ENCODE measurements at places on chromosomes 5 and 9.

DNA sequence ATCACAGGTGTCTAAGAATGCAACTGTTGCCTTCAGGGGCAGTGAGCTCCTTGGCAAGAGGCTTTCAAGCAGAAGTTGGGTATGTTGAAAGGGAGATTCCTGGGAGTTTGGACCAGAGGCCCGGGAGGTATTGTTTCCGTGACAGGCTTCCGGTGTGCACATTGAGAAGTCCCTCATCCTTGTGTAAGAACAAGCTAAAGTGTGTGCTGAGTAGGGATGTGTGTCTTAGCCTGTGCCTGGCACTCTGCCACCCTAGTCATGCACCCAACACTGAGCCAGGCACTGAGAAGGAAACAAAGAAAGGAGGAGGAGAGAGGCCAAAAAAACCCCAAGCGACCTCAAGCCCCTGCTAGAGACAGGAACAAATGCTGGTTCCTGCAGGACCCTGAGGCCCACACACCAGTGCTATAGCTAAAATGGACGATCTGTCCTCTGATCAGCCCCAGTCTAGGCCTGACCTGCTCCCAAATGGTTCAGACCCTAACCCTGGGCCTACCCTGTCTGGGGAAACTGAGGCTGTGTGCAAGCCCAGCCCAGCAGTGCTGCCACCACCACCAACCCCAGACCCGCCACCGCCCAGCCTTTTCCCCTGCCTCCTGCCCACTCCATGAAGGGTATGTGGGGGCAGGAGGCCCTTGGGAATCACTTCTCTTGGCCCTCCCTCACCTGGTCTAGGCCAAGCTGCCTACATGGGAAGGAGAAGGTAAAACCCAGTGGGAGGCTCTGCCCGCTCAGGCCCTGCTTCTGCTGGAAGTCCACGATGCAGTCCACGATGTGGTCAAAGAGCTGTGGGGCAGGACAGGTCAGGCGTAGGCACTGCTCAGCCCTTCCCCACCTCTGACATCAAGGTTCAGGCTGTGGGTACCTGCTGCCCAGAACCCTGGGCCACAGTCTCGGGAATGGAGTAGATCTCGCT, 12.6 kb downstream of the HK3 start:
- no peak for DNase-seq

DNA sequence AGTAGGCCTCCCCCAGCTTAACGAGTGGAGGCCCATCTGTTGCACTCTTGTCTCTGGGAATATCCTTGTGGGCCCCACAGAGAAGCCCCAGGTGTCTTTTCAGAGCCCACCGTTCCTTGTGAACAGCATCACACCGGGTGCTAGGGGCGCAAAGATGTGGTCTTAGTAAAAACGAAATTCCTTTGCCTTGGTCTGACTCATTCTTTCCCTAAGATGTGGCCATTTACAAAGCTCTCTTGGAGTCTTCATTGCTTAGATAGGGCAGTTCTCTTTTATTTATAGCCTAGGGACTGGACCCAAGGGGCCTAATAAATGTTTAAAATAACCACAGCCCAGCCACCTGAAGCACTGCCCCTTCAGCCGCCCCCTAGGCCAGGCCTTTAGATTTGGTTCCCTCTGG, 52.8 kb upstream of the RPL26L1 start:
- no peak for DNase-seq

DNA sequence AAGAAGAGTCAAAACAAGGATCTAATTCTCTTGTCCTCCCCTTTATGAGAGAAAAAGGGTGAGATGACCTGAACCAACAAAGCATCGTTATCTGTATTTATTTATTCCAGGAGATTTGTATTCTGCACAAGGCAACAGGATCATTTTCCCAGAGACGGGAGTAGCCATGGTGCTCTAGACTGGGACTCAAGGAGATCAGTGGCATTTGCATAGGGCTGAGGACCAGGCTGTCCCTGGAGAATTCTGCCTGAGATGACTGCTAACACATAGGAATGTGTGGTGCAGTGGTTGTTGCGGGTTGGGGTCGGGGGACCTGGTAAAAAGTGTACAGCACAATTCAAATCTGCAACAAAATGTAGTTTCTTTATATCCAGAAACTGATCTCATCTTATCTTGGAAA, 22.3 kb upstream of the ZNF474 start:
- DNase-seq = no peak

GRCh38 chr5:111691914-111692313, 65.1 kb downstream of the NREP start:
- no peak for DNase-seq

- no peak for DNase-seq
Observed at GRCh38 chr5:151456321-151456940, 9.0 kb downstream of the SLC36A1 start.

DNA sequence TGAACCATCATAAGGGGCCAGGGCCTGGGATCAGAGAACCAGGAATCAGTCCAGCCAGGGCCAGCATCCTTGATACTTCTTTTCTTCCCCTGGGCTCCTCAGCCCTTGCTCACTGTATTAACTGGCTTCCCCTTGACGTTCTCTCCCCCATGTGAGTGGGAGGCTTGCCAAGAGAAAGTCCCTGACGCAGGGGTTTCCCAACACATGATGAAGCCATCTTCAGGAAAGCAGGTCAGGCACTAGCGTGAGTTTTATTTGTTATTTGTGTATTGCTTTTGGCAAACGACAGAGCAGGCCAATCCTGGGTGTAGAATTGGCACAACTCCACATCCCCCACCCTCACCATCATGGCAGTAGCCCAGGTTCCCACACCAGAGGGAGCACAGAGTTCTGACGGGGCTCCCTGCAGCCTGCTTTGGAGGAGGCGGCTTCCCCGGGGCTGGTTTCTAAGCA, 165.5 kb upstream of the NFIL3 start:
- DNase-seq = no peak

DNA sequence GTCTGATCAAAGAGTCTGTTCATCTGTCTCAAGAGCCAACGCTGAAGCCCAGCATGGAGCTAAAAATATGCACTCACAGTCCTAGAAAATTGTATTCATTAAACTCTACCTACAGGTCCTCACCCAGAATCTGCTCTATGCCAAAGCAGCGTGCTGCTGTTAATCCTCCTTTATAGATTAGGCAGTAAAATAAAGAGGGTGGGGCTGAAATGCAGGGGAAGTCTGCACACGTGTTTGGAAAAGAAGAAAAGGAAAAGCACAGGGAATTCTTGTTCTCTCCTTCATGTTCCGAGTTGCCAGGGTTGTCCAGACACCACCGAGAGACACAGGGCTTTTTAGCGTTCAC, 121.4 kb upstream of the TMEM161B start:
- no peak for DNase-seq

DNA sequence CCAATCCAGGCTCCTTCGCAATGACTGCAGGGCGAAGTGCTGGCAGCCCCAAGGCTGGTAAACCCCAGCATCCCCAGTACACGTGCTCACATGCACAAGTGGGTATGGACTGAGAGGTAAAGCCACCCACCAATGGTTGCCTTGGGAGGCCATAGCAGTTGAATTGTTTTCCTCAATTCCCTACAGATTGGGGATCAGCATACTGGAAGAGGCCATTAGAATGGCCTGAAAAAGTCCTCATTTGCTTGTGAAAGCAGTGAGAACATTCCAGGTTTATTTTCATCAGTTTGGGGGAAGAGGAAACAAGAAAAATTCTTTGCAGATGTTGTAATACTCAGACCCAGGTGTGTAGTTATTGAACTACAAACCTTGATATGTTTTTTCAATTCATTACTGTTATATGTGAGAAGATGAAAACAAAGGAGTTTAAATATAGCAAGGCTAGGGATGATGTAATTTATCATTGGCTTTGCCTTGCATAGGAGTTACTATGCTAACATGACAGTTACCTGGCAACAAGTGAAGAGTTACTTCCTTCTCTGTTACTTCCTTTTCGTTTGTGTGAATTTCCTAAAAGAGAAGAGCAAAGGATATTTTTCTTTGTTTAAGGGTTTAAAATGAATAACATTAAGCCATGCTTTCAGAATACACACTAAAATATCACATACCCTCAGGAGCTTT, 36.4 kb downstream of the MTMR12 start:
- no peak for DNase-seq

GRCh38 chr5:122163121-122164069, 34.0 kb downstream of the ZNF474 start:
- peak; percentile 73 for DNase-seq

DNA sequence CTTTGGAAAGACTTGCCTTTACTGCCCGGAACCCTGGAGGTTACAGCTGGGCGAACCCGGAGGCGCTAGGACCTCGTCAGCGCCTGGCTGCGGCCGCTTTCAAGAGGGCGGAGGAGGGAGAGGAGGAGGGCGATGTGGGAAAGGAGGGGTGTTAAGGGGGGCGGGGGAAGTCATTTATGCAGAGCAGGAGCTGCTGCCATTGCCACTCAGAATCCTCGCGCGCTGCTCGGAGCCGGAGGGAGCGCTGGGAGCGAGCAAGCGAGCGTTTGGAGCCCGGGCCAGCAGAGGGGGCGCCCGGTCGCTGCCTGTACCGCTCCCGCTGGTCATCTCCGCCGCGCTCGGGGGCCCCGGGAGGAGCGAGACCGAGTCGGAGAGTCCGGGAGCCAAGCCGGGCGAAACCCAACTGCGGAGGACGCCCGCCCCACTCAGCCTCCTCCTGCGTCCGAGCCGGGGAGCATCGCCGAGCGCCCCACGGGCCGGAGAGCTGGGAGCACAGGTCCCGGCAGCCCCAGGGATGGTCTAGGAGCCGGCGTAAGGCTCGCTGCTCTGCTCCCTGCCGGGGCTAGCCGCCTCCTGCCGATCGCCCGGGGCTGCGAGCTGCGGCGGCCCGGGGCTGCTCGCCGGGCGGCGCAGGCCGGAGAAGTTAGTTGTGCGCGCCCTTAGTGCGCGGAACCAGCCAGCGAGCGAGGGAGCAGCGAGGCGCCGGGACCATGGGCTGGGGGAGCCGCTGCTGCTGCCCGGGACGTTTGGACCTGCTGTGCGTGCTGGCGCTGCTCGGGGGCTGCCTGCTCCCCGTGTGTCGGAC, at the start of gene PCSK5:
PCSK5 (plus strand) TSS at position 202 of the 805 bp plus-strand sequence; CDS start at position 711, 509 bp downstream.
- DNase-seq = peak; percentile 71

GRCh38 chr9:99172124-99173091, 49.3 kb downstream of the ALG2 start:
- DNase-seq = no peak

- no peak for DNase-seq
Observed at GRCh38 chr9:77391834-77392233, 214.5 kb downstream of the VPS13A start.

GRCh38 chr9:136787690-136788400, 3.3 kb upstream of the TMEM141 start:
- no peak for DNase-seq

DNA sequence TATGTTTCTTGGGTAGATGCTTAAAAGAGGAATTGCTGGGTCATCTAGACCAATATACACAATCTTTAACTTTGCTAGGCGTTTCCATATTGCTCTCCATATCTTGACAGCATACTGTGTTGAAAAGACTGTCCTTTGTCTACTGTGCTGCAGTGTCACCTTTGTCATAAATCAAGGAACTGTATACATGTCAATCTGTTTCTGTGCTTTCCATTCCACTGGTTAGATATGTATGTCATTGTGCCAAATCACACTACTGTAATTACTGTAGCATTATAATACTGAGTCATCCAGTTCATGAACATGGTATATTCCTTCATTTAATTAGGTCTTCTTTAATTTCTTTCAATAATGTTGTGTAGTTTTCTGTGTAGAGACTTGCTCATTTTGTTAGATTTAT, 149.7 kb upstream of the RASGRF2 start:
- DNase-seq = no peak

DNA sequence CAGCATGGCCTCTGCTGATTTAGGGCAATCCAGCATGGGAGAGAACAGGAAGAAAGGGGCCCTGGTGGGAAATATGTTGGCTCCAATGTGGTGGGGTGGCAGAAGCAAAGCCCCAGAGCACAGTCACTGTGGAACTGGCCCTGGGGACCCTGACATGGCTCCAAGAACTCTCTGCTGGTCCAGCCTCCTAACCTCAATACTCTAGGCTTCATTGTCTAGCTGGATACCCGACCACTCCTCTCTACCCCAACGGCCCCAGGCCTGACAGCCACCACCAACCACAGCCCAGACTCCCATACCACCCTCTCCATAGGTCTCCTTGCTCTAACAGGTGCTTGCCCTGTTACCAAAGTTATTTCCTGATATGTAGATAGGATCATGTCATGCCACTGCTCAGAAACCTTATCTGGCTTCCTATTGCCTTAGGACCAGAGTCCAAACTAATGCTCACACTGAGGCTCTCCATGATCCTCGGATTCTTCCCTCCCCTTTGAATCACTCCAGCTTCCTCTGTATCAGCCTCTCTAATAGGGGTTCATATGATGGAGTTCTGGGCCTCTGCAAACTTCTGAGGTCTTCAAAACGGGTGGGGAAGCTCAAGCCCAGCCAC, 12.9 kb downstream of the ACSL6 start:
- DNase-seq = no peak

DNA sequence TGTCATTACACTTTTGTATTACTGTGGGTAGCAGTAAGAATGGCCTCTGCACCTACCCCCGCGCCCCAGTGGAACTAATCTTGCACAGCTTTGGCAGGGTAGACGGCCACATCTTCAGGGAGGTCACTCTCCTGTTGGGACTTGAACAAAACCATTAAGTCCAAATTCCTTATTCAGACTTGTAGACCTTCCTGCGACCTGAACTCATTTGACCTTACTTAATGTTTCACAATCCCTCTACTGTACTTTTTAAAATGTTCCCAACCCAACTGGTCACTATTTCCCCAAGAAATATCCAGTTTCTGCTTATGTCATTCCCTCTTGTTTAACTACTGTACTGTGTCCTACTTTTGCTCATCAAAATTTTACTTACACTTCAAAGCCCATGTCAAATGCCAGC, 5.3 kb upstream of the FAM120AOS start:
- DNase-seq = no peak

DNA sequence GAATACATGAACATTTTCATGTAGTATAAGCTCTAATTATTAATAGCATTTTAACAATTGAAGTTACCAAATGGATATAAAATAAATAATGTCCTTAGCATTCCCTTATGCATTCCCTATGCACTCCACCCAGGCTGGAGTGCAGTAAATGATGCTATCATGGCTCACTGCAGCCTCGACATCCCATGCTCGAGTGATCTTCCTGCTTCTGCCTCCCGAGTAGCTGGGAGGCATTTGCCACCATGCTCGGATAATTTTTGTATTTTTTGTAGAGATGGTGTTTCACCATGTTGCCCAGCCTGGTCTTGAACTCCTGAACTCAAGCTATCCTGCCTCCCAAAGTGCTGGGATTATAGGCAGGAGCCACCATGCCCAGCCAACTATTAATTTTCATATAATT, 184.0 kb downstream of the PBX3 start:
- DNase-seq = no peak

DNA sequence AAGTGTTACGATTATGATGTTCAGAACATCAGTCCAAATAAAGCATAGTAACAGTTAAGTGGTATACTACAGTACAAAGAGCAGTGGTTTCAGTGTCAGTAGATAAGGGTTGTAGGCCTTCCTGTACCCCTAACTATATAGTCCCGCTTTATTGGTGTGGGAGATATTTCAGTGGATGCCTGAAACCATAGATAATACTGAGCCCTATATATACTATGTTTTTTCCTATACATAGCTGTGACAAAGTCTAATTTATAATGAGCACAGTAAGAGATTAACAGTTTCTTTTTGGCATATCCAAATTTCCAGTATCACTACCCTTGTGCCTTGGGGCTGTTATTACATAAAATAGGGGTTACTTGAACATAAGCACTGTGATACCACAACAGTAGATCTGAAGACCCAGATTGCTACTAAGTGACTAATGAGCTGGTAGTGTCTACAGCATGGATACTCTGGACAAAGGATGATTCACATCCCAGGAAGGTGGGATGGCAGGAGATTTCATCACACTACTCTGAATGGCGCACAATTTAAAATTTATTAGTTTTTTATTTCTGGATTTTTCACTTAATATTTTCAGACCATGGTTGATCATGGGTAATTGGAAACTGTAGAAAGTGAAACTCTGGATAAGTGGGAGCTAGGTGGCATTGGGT, 119.3 kb downstream of the RPS23 start:
- DNase-seq = no peak

GRCh38 chr5:76040806-76041205, 42.4 kb upstream of the SV2C start:
- DNase-seq = no peak

All from AG09319 (cell line).